GM23248 (cell line): ENCODE measurements at places on chromosomes 1 and 21. TPM values are rescaled to one million over a fixed set of nuclear protein-coding genes. Genes with fewer than 3 reads are reported as not detected.
A peak's percentile ranks its signal among the peaks of the same experiment; 100 is the strongest.

Gene CLEC20A
- total RNA-seq: not detected in 2 replicates

- DNase-seq: no peak
Observed at GRCh38 chr1:99573431-99574217, 72.3 kb upstream of the PALMD start.

DNA sequence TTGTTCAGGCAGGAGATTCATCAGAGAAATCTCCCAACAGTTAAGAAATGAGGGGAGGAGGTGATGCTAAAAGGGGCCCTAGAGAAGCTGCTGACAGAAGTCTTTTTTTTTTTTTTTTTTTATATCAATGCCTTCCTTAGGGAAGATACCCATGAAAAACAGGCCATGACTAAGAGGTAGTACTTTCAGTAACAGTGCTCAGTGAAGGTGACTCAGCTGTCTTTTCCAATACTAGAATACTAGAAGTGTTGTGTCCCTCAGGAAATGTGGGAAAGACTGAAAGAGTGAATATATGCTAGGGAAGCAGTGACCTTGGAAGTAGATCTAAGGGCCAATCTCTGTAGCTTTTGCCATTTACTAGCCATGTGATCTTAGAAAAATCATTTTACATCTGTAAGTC is 52.4 kb upstream of the SLFNL1 start:
- peak; percentile 84 for DNase-seq

DNA sequence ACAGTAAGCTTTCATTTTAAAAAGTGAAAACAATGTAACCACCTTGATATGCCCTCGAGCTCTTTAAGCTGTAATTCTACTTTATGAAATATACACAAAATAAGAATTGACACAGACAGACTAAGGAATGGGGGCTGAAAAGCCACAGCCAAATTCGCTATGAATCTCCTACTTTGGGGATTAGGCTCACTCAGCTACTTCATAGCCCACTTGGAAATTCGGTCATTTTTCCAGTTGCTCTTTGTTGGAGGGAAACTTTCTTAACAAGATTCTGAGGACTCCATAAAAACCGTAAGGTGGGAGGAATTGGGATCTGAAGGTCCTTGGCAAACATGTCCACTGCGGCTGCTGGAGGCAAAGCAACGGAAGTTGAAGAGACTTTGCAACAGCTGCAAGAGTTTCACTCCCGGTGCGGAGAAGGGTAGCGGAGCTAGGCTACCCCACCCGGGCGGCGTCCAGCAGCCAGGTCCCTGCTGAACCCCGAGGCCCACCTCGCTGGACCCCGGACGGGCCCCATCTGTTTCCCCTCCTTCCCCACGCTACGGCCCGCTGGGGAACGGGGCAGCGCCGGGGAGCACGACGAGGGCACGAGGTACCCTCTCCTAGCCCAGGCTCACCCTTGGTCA is 634 bp downstream of the MYCBP start:
- DNase-seq: peak; percentile 70

GRCh38 chr1:35064265-35064664 is 14.9 kb upstream of the ZMYM1 start:
- DNase-seq: no peak

Gene SLC25A34
- total RNA-seq: 0.13 and 0.54 TPM in 2 replicates

GRCh38 chr1:6691507-6691906 is 10.1 kb downstream of the DNAJC11 start:
- peak; percentile 36 for DNase-seq

Gene LCE1A
- not detected in 2 replicates for total RNA-seq
